ENCODE measurements at places on chromosomes 4 and X.

DNA sequence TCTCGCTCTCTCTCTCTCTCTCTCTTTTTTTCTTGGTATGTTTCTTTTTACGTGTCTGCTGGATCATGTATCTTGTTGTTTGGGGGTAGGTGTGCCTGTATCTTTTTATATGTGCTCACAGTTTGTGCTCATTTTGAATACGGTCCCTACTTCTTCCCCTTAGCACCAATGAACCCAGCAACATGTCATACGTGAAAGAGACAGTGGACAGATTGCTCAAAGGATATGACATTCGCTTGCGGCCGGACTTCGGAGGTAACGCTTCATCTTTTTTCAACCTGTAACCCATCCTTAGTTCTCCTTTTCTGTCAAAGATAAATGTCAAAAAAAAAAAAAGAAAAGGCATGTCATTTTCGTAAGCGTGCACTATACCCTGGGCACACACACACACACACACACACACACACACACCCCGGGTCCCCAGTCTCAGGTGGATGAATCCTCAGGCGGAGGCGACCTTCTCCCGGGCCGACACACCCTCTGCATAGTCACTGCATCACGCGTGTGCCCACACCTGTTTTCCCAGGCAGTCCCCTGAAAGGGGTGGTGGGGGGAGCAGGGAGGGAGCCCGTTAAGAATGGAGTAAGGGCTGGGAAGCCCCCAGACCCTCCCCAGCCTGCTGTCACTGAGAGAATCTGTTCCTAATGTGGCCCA, 511 bp downstream of the GABRB1 start:
- H3K27me3 ChIP-seq, result peaks cover 5% of the 10 kb centered on the region
- no peaks in the 10 kb centered on the region for H3K36me3 ChIP-seq
- peak overlapping the region; percentile 82 for H3K27ac ChIP-seq
- no peak for DNase-seq
- peaks cover 14% of the 10 kb centered on the region for H3K4me1 ChIP-seq

GRCh38 chr4:104818579-104818978, 323.9 kb upstream of the CXXC4 start:
- H3K36me3 ChIP-seq, result no peaks in the 10 kb centered on the region
- no peak overlapping the region for H3K4me3 ChIP-seq
- no peaks in the 10 kb centered on the region for H3K4me1 ChIP-seq
- no peaks in the 10 kb centered on the region for H3K27me3 ChIP-seq

GRCh38 chr4:107255596-107255995, 219.5 kb upstream of the DKK2 start:
- no peak overlapping the region for H3K4me3 ChIP-seq
- no peaks in the 10 kb centered on the region for H3K4me1 ChIP-seq
- no peaks in the 10 kb centered on the region for H3K27me3 ChIP-seq
- no peak overlapping the region for H3K27ac ChIP-seq

DNA sequence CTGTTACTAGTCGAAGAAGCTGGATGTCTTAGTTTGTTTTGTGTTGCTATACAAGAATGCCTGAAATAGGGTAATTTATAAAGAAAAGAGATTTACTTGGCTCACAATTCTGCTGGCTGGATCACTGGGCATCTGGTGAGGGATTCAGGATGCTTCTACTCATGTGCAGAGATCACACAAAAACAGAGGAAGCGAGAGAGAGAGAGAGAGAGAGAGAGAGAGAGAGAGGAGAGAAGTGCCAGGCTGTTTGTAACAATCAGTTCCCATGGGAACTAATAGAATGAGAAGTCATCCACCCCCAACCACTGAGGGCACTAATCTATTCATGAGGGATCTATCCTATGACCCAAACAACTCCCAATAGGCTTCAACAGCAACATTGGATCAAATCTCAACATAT, 66.2 kb upstream of the FAM9A start:
- no peaks in the 10 kb centered on the region for H3K27me3 ChIP-seq
- H3K36me3 ChIP-seq, result no peaks in the 10 kb centered on the region
- H3K4me3 ChIP-seq, result no peak overlapping the region
- H3K4me1 ChIP-seq, result peaks cover 5% of the 10 kb centered on the region

GRCh38 chrX:7111518-7111917, 36.0 kb upstream of the STS start:
- peaks cover 19% of the 10 kb centered on the region for H3K4me1 ChIP-seq
- peak overlapping the region; percentile 48 for H3K27ac ChIP-seq
- peaks cover 3% of the 10 kb centered on the region for H3K27me3 ChIP-seq
- H3K36me3 ChIP-seq, result no peaks in the 10 kb centered on the region
- H3K4me3 ChIP-seq, result no peak overlapping the region

DNA sequence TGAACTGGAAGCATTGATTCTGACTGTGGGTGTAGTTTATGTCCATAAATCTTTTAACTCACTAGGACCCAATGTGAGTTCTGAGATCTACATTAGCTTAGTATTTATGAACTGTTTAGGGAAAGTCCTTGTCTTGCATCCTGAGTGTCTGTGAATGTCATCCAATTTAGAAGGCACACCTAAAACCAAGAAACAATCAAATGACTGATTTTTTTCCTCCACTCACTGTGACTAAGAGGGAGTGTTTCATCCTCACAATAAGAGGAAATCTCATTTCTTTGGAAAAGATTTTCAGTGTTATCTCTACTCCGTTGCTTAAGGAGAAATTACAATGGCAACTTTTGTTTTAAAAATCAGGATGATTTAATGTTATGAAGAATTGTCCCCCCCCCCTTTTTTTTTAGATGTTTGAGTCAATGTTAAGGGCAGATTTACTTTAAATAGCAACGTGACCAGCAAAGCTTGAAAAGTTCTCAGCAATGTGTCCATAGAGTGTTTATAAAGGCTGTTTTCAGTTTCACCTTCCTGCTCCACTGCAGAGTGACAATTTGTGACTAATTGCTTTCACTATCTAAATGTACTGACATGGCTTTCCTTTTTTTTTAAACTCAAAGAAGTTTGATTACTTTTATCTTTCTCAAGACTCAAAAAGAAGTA, 173.0 kb downstream of the SPCS3 start:
- no peak overlapping the region for H3K27ac ChIP-seq
- H3K27me3 ChIP-seq, result no peaks in the 10 kb centered on the region
- H3K36me3 ChIP-seq, result no peaks in the 10 kb centered on the region
- H3K4me3 ChIP-seq, result no peak overlapping the region
- DNase-seq, result no peak

DNA sequence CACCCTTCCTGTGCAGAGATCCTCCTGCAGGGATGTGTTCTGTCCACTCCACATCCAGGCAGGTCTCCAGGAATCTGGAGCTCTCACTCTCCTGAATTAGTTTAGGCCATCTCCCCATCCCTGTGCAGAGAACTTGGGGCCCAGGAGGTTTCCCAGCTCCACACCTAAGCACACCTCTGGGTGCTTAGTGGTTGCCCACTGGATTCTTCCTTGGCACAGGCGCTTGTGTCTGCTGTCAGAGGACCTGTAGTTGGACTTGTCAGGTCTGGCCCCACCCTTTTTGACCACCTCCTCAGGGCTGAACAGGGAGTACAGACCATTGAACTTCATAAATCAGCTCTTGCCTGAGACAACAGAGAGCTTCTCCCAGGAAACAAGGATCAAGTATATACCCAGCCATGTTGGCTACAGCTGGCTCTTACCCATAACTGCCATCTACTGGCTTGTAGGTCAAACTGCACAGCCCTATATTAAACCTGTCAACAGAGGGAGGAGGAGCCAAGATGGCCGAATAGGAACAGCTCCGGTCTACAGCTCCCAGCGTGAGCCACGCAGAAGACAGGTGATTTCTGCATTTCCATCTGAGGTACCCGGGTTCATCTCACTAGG, 275.5 kb downstream of the PPARGC1A start:
- no peaks in the 10 kb centered on the region for H3K4me1 ChIP-seq
- no peak for DNase-seq
- H3K27me3 ChIP-seq, result no peaks in the 10 kb centered on the region
- H3K4me3 ChIP-seq, result no peak overlapping the region
- no peak overlapping the region for H3K27ac ChIP-seq
- H3K36me3 ChIP-seq, result no peaks in the 10 kb centered on the region

GRCh38 chr4:43391069-43391468, 498.6 kb downstream of the GRXCR1 start:
- H3K27ac ChIP-seq, result no peak overlapping the region
- H3K36me3 ChIP-seq, result no peaks in the 10 kb centered on the region
- H3K4me1 ChIP-seq, result no peaks in the 10 kb centered on the region
- H3K27me3 ChIP-seq, result no peaks in the 10 kb centered on the region
- no peak overlapping the region for H3K4me3 ChIP-seq

DNA sequence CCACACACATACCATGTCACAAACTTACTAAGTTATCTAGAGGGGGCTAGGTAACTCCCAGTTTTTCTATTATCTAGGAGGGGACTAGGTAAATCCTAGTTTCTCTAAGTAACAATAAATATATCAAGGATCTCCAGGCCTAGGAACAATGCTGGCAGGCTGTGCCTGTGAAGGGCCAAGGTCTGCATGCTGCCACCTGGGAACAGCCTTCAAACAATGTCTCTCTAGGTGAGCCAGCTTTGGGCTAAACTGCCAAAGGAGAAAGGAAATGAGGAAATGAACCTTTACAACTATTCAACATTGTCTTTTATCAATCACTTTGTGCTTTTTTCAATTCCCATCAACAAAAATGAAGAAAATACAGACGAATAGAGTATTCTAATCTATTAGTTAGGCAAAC, 23.2 kb downstream of the NAF1 start:
- H3K4me1 ChIP-seq, result no peaks in the 10 kb centered on the region
- no peak overlapping the region for H3K4me3 ChIP-seq
- no peaks in the 10 kb centered on the region for H3K36me3 ChIP-seq
- H3K27ac ChIP-seq, result no peak overlapping the region
- no peaks in the 10 kb centered on the region for H3K27me3 ChIP-seq

- H3K4me3 ChIP-seq, result no peak overlapping the region
Observed at GRCh38 chr4:115515772-115516171, 402.4 kb upstream of the NDST4 start.

GRCh38 chr4:83276299-83277040, 8.1 kb downstream of the COQ2 start:
- H3K27ac ChIP-seq, result no peak overlapping the region
- H3K4me1 ChIP-seq, result no peaks in the 10 kb centered on the region
- H3K27me3 ChIP-seq, result no peaks in the 10 kb centered on the region
- H3K36me3 ChIP-seq, result no peaks in the 10 kb centered on the region
- DNase-seq, result no peak

All from glutamatergic neuron (in vitro differentiated cells).